ENCODE measurements at places on chromosomes 4 and X.

GRCh38 chr4:162401021-162401420, 237.2 kb upstream of the FSTL5 start:
- no peak for DNase-seq

DNA sequence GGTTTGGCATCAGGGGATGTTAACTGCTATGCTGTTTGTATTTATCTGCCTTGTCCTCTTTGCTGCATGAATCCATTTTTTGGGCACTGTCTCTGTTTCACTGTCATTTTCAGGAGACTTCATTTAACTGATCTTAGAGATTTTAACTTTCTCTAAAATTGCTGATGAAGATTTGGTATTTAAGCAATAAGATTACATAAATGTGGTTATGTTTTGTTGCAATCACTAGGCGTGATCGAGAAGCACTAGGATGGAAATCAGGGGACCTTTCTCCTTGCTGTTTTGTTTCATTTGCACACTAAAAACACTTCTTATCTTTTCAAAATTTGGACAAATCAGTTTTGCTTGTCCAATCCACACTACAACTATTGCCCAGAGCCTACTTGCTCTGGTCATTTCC, 15.4 kb downstream of the CXCL2 start:
- no peak for DNase-seq

GRCh38 chrX:20237864-20238263, 28.8 kb downstream of the RPS6KA3 start:
- peak; percentile 30 for DNase-seq

DNA sequence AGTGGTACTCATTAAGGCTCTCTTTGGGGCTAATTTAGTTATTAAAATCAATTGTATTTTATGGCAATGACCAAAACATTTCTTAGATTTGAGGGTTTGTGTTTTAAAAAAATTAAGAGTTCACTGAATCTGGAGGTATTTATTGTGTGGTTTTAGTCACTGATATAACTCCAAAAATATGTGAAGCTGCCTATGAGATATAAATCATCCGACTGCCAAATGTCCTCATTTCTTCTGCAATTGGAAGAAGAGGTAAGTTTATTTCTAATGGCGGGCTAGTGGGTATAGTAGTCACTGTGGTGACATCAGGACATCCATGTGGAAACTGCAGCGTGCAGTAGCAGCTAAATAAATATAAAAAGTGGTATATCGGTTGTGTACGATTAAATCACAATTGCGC, 205.5 kb downstream of the MID1 start:
- no peak for DNase-seq

DNA sequence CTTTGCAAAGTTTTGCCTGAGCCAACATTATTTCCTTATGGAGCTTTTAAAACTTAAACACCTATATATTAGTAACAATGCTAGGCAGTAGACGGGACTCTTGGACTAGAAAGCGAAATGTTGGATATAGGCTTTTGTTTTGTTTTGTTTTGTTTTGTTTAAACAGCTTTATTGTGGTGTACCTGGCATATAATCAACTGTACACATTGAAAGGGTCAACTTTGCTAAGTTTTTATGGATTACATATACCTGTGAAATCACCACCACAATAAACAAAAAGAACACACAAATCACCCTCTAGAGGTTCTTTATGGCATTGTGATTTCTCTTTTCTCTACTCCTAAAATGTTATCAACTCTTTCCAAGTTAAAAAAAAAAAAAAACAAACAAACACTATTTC, 184.9 kb upstream of the LNX1 start:
- DNase-seq: no peak

DNA sequence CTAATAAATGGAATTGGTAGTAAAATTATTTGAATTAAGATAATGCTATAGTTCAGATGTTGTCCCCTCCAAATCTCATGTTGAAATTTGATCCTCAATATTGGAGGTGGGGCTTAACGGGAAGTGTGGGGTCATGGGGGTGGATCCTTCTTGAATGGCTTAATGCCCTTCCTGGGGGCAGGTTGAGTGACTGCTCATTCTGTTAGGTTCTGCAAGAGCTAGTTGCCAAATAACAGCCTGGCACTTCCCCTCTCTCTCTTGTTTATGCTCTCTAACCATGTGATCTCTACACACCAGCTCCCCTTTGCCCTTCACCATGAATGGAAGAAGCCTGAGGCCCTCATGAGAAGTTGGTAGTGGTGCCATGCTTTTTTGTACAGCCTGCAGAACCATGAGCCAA, 724.8 kb upstream of the FTHL17 start:
- no peak for DNase-seq

DNA sequence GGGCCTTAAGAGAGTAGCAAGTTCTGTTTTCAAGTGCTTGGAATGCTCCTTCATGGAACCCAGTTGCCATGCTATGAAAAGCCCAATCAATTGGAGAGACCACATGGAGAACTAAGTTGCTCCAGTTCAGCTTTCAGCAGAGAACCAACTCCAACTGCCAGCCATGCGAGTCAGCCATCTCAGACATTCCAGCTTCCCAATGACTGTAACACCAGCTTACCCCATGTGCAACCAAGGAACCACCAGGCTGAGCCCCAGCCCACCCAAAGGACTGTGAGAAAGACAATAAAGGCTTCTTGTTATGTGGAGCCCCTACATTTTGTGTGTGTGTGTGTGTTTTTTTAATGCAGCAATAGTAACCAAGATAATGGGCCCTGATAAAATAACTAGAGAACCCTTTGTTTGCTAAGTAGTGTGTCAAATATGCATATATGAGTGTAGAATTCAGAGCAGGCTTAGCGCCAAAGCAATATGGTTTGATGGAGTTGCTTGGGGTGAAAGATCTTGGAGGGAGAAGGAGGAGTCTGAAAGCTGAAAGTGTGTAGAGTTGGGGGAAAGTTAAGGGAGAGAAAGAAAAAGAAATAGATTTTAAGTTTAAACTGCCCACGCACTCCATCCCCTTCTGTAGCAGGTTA, 35.0 kb upstream of the CCKAR start:
- no peak for DNase-seq

DNA sequence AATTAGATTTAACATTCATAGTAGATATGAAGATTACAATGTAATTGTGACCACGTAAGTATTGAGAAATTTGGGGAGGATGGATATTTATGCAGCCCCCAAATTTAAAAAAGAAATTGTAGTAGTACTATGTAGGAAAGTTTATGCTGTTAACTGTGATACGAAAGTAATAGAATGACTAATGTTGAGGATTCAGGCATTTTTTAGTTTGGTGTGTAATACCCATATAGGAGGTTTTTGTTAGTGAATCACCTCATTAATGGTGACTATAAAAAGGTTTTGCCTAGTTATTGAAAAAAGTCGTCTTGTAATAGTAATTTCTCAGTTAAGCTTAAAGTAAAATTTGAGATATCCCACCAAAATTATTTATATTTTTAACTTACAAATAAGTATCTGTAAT, 67.2 kb downstream of the SMARCAD1 start:
- peak; percentile 5 for DNase-seq

Data from RKO (cell line).